ENCODE measurements at places on chromosomes 3 and 15.

DNA sequence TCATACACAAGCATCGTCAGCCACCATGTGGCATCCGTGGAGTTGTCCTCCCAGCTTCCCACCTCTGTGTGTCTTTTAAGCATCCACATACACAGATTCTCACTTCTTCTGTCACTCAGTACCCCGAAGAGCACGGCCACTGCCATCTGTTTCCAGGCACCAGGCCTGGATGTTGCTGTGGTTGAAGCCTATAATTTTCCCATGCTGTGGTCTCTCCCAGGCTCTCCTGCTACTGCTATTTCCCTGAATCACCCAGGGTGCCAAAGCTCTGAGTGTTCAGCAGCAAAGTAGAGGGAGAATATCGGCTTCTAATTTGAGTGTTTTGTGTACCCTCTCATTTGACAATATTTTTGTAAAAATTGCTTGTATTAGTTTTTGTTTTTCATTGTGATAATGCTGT lies 265.7 kb downstream of the DIPK2A start:
- DNase-seq: no peak

DNA sequence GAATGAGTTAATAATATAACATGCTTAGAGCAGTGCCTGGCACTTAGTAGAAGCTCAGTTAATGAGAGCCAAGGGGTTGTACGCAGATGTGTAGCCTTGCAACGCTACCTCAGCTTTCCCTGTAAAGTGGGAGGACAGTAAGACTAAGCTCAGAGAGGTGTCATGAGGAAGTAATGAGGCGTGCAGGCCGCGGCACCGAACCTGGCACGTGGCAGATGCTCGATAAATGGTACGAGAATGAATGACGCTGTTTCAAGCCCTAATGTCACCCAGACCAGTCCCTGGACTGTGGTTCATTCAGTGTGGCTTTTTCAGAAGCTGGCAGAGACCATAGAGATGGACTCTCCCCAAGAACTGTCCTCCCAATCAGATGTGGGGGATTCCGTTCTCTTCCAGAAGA lies 21.2 kb downstream of the GRIP2 start:
- no peak for DNase-seq

- DNase-seq: no peak
These were observed 8.9 kb downstream of the TAGLN3 start for GRCh38 chr3:112007633-112008032.

DNA sequence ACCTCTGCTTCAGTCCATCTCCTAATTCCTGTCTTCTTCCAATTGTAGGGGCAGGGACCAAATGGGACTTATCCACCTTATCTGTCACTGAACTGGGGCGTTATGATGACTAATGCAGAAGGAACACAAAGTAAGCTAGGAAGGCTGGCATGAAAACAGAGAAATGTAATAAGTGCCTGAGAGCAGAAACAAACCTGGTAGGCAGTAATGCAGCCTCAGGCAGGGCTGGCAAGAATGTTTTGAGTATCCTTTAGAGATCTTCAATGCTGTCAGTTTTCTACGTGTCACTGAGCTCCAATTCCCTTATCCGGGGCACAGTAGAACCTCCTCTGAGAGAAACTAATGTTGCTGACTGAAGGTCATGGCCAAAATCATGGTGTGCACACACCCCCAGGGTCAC lies 246.2 kb upstream of the TBL1XR1 start:
- no peak for DNase-seq

DNA sequence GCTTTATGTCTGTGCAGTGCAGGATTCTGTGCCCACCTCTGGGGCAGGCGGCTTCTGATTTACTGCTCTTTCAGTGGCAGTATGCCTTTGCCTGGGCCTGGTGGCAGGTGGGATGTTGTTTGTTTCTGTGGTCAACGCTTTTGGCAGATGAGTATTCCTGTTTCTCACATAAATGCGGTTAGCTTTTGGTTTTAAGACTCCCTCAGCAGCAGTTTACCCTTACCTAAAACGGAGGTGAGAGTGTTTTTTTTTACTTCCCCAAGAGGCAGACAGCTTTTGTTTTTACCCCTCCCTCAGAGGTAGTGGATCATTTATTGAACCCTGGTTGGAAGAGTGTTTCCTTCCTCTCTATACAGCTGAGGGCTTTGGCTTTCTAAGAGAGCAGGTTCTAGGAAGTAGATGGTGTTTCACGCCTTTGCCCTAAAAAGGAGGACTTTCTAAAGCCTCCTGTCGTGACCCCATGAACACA lies 134.1 kb upstream of the PLSCR5 start:
- DNase-seq: no peak

DNA sequence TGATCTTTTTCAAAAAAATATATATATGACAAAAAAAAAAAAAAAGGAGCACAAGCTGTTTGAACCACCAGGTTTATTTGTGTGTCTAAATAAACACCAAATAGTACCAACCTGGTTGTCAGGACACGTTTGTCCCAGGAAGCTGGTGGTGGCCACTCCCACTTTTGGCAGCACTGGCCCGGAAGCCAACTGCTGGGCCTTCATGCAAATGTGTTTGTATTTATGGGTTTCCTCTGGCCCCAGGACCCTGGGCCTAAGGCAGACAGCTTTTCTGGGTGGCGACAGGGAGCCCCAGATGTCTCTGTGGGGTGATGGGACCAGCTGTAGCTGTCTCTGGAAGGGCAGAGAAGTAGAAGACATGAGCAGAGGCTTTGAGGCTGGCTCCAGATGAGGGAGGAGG lies 31.6 kb downstream of the PRKCD start:
- no peak for DNase-seq

- no peak for DNase-seq
These were observed 68.7 kb downstream of the AAGAB start for GRCh38 chr15:67185621-67186225.

- no peak for DNase-seq
These were observed 266.2 kb upstream of the IGF1R start for GRCh38 chr15:98382139-98382538.

GRCh38 chr15:100688549-100689120 lies 86.2 kb downstream of the ASB7 start:
- DNase-seq: no peak

DNA sequence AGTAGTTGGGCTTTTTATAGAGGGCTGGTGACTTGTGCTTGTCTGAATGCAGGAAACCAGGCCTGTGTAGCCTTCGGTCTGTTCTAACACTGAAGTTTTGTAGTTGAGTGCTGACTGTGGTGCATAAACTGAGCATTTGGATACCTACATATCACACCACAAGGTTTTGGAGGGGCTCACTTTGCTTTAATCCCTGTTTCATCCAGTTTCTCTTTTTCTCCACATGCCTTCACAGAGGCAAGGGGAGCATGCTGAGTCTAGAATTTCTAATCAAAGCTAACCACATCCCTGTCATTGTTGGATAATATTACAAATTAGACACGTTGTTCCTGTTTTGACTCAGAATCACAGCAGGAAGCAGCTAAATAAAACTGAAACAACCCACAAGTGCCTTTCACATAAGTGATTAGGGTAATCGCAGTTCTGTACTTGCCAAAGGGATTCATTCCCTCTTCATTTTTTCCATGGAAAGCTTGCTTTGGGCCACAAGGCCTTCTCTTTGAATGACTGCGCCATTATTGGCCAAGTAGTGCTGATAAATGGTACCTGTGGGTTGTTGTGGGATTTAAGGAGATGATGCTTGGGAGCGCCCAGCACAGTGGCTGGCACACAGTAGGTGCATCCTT lies 48.9 kb downstream of the TGFBR2 start:
- peak; percentile 42 for DNase-seq

DNA sequence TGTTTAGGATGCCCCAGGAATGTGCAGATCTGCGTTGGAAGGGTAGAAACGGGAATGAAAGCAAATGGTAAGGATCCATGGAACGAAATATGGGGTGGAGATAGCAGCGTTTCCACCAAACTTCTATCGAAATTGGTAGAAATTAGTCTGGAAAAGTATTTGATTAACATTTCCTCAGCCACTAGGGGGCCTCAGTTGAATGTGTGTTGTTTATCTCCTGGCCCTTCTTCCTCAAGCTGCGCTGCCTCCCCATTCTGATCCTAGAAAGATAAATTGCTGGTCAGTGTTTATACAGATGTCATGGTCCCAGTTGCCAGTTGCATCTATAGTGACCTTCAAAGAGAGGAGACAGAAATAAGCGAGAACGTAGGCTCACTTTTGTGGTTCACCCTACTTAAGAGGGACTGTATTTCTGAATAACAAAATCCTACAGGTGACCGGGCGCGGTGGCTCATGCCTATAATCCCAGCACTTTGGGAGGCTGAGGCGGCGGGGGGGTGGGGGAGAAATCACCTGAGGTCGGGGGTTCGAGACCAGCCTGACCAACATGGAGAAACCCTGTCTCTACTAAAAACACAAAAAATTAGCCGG lies 457.1 kb downstream of the SQOR start:
- DNase-seq: no peak

DNA sequence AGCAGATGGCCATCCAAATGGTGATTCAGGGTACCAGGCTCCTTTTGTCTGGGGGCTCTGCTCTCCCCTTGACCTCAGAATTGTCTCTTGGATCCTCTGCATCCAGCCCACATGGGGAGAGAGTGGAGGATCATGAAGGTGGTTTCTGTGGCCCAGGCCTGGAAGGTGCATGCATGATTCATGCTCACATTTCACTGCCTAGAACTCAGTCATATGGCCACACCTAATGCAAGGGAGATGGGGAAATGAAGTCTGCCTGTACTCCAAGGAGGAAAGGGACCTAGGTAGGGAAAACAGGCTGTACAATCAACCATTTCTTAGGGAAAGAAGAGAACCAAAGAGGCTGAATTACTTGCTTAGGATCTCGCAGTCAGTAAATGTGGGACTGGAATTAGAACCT lies 15.1 kb downstream of the HRG start:
- DNase-seq: no peak

- DNase-seq: no peak
These were observed 24.9 kb upstream of the THRB start for GRCh38 chr3:24519368-24520100.

DNA sequence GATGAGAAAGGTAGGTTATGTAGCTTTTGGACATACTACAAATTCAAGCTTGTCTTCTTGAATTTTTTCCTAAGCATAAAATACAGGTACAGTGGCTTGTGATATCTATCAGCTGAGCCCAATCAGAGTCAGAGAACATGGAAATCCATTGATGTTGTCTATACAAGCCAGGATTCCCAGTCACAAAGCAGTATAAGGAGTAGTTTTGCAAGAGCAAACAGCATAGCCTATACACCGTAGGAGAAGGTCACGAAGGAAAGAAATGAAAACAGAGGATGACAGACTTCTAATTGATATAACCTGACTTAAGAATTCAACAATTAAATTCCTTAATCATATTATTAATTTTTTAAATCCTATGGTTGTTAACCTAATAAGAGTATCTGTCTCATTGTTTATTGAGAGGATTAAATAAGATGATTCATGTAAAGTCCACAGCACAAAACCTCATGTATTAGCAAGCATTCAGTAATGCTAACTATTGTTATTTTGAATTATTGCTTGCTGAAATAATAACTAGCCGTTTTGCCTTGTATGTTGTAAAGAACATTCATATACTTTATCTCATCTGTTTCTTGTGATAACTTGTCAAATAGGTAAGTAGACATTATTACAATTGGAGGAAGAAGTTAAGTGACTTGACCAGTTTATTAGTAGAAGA lies 276.6 kb upstream of the ZPLD1 start:
- DNase-seq: no peak

DNA sequence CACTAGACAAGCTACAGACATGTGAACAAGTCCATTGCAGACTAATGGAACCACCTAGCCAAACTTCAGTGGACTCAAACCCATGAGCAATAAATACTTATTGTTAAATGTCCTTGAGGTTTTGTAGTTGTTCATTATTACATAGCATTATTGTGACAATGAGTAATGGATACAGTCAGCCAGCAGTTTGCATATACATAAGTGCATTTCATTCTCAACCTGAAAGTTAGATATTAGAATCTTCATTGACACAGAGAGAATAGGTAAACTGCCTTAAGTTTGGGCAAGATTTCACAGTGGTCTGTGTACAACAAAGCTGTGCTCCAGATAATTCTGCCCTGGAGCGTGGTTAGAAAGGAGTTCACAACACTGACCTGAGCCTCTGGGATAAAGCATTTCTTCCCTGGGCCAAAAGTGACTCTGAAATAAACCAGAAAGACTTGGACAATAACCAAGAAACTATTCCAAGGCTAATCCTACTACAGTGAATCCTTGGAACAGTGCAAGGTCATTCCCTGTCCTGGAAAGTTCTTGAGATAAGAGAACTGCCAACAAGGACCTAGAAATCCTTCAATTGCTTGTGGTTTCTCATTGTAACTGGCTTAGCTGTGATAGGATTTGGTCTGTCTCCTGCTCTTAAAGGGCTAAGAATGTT lies 225.5 kb upstream of the STT3B start:
- no peak for DNase-seq

- DNase-seq: no peak
These were observed 24.3 kb upstream of the GPR171 start for GRCh38 chr3:151227266-151227806.

DNA sequence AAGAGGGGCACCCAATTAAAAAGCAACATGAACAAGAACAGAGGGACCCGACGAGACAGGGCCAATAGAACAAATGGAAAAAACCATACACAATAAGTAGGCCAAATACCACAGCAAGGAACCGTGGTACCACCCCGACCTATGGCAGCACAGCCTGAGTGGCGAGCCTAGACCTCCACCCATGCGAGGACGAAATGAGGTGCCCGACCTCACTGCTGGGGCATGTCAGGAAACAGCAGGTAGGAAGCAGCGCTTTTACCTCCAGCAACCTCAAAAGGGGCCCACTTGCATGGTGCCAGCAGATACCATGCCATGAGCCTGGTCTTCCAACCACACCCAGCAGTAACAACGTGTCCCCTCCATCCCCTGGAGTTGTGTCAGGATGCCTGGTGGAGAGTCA lies 77.9 kb downstream of the PCSK6 start:
- DNase-seq: no peak

GRCh38 chr3:43373560-43373928 lies 87.2 kb downstream of the SNRK start:
- DNase-seq: no peak

GRCh38 chr3:19559724-19560442 lies 374.1 kb downstream of the EFHB start:
- no peak for DNase-seq
